ELR (cell line): ENCODE measurements at places on chromosomes 5 and 9.
A peak's percentile ranks its signal among the peaks of the same experiment; 100 is the strongest.

- no peak for DNase-seq
Measured at GRCh38 chr5:146047396-146047795, 58.0 kb downstream of the PLAC8L1 start.

DNA sequence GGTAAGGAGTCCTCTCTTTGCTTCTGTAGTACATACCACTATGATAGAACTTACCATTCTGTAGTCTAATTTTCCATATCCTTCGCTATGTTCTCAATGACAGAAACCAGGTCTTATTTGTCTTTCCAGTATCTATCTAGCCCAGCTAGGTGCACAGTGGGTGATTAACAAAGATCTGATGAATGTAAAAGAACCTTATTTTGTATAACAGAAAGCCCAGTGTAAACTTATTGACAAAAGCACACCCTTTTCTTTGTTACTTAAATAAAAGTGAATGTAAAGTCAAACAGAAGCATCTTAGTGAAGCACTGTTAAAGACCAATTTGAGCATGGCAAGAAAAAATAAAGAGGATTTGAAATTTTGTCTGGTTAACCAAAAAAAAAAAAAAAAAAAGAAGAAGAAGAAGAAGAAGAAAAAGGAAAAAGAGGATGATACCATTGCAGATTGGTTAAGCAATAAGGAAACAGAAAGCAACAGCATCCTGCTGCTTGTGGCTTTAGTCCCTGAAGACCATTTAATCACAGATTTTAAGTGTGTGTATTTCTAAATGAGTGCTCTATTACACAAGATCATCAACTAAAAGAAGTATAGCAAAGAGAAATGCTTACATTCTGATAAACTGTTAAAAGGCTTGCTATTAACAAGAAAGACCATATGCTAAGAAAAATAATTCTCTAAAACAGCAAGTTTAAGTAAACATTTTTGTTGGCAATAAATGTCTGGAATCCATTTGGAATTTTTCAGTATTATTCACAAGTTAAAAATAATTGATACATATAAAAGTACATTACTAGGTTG lies 21.2 kb downstream of the MEGF9 start:
- DNase-seq = peak; percentile 20

DNA sequence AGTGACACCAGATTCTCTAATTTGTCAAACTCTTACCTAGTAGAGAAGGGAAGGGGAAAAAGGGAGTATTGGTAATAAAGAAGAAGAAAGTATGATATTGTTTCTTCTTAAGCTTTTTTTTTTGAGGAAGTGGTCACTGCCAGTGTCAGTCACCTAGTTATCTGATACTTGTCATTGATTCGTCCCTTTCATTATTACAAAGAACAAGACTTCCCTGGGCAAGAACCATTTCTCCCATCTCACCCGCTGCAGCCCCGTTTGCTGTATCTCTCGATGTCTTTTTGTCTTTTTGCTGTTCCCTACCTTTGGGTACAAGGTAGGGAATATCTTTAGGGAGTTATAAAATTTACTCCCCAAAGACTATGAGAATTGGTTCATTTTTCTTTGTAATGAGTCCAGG lies 249.0 kb downstream of the ARHGAP26 start:
- DNase-seq = no peak

- no peak for DNase-seq
Measured at GRCh38 chr9:20040991-20041696, 252.3 kb upstream of the SLC24A2 start.

DNA sequence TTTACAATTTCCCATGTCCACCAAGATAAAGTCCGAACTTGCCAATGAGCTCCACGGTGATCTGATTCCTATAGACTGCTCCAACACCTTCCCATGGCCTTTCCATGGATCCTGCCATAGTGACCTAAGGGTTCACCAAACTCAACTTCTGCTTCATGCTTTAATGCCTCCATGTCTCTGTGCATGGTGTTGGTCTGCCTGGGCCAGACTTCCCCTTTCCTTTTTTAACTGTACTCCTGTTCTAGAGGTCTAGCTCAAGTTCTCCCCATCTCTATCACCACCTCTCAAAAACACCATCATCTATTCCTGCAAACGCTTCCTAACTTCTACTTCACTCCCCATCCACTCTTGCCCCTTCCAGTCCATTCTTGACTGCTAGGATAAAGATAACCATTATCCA lies 14.8 kb upstream of the SMARCA2 start:
- no peak for DNase-seq

- DNase-seq = peak; percentile 24
Measured at GRCh38 chr5:88262116-88262515, 6.5 kb downstream of the TMEM161B start.

GRCh38 chr5:10106806-10107205 lies 142.9 kb downstream of the ATPSCKMT start:
- no peak for DNase-seq

DNA sequence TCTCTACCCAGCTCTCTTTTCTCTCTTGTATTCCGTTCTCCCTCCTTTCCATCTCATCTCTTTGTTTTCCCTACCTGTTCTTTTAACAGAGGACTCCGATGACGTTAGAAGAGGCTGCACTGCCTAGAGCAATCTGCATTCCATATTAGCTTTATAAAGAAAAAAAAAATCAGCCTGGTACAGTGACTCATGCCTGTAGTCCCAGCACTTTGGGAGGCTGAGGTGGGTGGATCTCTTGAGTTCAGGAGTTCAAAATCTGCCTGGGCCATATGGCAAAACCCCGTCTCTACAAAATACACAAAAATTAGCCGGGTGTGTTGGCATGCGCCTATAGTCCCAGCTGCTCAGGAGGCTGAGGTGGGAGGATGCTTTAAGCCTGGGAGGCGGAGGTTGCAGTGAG lies 49.0 kb downstream of the DAPK1 start:
- DNase-seq = no peak

DNA sequence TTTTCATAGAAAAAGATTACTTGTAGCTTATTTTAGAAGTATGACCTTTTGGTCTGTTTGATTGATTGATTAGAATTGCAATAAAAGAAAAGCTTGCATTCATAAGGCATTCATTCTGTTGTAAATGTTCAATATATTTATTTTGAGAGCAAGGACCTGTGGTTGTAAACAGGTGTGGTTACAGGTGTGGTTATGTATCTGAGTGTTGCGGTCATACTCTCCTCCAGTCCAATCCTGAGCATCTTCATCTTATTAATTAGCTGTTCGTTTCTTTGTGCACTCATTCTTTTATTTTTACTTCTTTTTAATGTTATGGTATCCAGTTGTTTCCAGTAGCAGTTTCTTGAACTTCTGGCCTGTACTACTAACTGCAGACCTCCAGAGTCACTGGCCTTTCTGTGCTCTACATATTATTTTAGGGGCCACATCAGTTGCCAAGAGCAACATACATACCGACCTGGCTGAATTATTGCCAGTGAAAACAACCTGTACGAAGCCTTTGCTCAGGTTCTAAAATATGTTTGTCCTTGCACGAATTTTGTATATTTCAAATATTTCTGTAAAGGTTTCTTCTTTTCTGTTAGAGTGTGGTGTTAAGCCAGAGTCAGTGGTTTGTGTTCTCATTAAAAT lies 128.7 kb downstream of the CDC42SE2 start:
- no peak for DNase-seq

- no peak for DNase-seq
Measured at GRCh38 chr5:132423438-132423898, 54.0 kb downstream of the SLC22A5 start.

- DNase-seq = no peak
Measured at GRCh38 chr9:88692827-88693226, 157.8 kb downstream of the NXNL2 start.

DNA sequence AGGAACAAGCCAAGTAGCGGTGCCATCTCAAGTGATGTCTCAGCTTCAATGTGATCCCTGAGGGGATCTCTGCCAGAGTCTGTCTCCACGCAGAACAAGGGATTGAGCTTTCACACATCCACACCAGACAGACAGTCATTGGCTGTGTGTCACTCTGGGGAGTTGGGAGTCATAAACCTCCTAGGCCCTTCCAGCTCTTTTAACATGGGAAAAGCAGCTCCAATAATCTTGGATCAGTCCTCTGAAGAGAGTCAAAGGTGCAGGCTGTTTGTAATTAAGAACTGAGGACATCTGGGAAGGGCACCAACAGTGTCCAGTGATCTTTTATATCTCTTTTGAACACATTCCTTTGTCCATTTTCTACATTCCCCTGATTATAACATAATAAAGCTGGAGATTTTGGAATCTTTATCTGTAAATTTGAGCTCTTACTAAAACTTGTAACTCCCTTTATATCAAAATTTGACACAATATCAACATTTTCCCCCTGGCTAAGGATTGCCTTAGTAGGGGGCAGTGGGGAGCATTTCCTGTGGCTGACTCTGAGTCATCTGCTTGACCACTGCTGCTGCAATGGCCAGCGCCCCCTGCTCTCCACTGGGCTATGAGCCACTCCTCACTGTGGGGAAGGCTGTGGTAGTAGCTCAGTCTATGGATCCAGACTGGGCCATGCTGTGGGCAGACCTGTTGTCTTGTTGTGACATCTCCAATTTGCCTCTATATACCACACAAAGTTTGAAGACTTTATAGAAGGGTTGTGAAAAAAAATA lies 284.4 kb downstream of the OSTF1 start:
- DNase-seq = peak; percentile 2

DNA sequence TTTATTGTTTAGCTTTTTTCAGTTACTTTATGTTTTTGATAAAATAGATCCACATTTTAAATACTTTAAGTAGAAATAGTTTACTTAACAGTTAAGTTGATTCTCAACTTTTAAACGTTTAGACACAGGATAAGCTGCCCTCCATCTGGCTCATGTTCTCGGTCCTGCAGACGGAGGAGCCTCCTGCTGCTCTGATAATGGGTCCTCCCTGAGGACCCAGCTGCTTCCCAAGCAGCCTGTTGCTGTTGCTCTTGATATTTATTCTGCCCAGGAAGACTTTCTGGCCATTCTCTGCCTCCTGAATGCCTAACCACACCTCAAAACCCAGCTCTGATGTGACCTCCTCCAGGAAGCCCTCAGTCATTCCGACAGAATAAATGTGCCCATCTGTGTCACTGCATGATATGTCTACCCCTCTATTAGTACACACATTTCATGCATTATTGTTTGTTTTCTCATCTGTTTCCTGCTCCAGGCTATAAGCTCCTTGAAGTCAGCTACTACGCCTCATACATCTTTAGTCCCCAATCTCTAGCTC lies 267.2 kb upstream of the MSX2 start:
- DNase-seq = no peak

DNA sequence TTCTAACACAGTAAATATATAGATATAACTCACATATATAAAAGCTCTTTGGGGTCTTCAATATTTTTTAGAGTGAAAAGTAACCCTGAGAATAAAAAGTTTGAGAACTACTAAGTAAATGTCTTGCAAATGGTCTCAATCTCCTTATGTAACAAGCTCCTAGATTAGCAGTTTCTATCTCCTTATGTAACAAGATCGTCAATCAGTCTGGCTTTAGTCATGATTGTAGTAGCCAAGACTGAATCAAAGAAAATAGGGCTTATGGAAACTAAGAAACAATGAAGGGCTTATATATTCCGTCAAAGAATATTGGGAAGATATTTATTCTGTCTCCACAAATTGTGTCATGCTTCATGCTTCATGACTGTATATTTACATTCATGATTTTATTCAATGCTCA lies 22.4 kb upstream of the FREM1 start:
- DNase-seq = no peak

DNA sequence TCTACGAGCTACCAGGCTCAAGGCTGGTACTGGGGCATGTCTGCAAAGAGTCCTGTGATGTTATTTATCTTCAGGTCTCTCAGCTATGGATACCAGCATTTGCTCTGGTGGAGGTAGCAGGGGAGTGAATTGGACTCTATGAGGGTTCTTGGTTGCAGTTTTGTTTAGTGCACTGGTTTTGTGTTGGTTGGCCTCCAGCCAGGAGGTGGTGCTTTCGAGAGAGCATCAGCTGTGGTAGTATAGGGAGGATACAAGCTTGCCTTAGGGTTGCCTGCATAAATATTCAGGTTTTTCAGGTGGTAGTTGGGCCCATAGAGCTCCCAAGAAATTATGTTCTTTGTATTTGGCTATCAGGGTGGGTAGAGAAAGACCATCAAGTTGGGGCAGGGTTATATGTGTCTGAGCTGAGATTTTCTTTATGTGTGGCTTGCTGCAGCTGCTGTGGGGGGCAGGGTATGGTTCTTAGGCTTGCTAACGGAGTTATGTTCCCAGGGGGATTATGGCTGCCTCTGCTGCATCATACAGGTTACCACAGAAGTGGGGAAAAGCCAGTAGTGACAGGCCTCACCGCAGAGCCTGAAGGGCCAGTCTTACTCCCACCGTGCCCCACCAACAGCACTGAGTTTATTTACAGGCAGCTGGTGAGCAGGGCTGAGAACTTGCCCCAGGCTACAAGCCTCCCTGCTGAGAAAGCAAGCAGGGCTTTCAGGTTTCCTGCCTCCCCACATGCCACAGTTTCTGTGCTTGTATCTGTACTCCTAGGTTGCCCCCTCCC lies 9.7 kb upstream of the RIOK2 start:
- DNase-seq = peak; percentile 35

GRCh38 chr5:147512659-147513379 lies 3.0 kb upstream of the DPYSL3 start:
- DNase-seq = no peak

- no peak for DNase-seq
Measured at GRCh38 chr9:87236546-87236945, 261.1 kb upstream of the DAPK1 start.

GRCh38 chr5:171794470-171794960 lies 8.9 kb downstream of the SMIM23 start:
- no peak for DNase-seq

DNA sequence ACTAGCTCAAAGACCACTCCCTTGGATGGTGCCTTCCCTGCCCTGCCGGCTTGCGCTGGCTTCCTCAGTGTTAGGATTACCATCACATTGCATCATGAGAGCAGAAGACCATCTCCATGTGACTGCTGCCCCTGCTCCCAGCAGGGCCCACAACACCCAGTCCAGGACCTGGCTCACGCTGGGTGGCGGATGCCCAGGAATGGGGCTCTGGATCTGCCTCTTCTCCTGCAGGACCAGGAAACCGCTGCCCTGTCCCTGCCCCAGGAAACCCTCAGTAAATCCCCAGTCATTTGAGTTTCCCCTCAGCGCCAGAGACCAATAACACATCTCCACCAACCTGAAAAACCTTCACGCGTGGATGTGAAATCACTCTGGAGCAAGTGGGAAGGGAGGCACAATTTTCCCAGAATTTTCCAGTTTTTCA lies 3.3 kb upstream of the RNF44 start:
- DNase-seq = no peak

- DNase-seq = no peak
Measured at GRCh38 chr9:98786750-98787510, 9.4 kb downstream of the ANKS6 start.

GRCh38 chr5:168467755-168468330 lies 18.4 kb upstream of the RARS1 start:
- DNase-seq = no peak

- no peak for DNase-seq
Measured at GRCh38 chr9:128249558-128249907, 26.3 kb downstream of the GOLGA2 start.
